ENCODE measurements at places on chromosomes 11 and 22.

- no peaks in the 10 kb centered on the region for H3K27me3 ChIP-seq
- no peak overlapping the region for H3K4me3 ChIP-seq
- H3K27ac ChIP-seq, result peak overlapping the region; percentile 87
- peaks cover 23% of the 10 kb centered on the region for H3K36me3 ChIP-seq
- DNase-seq, result peak; percentile 97
Measured at GRCh38 chr22:28981818-28982499, 79.7 kb downstream of the C22orf31 start.

DNA sequence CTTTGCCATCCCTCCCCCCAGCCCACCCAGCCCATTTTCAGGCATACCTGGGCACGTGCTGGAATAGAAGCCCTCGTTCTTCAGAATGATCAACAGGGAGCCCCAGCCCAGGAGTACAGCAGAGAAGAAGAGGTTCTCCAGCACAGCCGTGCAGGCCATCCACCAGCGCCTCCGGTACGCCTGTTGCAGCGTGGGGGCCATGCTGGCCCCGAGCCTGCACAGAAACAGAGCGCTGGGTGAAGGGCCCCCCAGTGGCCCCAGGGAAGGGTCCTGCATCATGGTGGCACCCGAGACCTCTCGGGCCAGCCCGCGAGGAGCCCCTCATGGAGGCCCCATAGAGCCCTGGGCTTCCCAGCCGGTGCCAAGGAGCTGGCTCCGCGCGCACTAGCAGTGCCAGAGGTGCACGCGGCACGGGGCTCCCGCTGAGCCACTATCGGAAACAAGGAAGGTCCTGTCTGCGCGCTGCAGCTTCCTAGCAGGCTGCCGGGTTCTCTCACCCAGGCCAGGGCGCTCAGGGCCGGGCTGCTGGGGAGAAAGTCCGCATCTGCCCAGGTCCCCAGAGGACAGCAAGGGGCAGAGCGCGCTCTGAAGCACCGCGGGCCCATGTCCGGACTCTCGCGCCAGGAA is 1.5 kb downstream of the SLC43A1 start:
- peak overlapping the region; percentile 76 for H3K4me3 ChIP-seq
- no peak for DNase-seq
- peaks cover 13% of the 10 kb centered on the region for H3K36me3 ChIP-seq
- no peaks in the 10 kb centered on the region for H3K27me3 ChIP-seq

DNA sequence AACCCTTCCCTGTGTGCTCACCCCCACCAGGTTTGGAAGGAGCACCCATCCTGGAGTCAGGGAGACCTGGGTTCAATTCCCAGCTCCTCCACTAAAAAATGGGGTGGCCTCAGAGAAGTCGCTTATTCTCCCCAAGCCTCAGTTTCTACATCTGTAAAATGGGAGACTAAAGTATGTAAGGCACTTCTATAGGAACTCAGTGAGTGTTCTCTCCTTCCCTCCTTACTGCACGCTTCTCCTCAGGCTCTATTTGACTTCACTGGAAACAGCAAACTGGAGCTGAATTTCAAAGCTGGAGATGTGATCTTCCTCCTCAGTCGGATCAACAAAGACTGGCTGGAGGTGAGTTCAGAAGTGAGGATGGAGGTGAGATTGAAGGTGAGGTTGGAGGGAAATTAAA is 11.3 kb downstream of the NCF4 start:
- H3K27ac ChIP-seq, result no peak overlapping the region
- no peak for DNase-seq
- no peak overlapping the region for H3K4me3 ChIP-seq
- no peaks in the 10 kb centered on the region for H3K36me3 ChIP-seq

DNA sequence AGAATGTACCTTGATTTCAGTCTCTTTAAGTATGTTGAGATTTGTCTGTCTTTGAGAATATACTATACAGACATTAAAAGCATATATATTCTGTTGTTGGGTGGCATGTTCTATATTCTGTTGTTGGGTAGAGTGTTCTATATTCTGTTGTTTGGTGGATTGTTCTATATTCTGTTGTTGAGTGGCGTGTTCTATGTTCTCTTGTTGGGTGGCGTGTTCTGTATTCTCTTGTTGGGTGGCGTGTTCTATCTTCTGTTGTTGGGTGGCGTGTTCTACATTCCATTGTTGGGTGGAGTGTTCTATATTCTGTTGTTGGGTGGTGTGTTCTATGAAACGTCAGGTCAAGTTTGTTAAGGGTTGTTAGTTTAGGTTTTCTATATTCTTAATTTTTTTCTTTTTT is 27.1 kb upstream of the CTTN start:
- H3K4me3 ChIP-seq, result no peak overlapping the region
- H3K36me3 ChIP-seq, result peaks cover 20% of the 10 kb centered on the region

DNA sequence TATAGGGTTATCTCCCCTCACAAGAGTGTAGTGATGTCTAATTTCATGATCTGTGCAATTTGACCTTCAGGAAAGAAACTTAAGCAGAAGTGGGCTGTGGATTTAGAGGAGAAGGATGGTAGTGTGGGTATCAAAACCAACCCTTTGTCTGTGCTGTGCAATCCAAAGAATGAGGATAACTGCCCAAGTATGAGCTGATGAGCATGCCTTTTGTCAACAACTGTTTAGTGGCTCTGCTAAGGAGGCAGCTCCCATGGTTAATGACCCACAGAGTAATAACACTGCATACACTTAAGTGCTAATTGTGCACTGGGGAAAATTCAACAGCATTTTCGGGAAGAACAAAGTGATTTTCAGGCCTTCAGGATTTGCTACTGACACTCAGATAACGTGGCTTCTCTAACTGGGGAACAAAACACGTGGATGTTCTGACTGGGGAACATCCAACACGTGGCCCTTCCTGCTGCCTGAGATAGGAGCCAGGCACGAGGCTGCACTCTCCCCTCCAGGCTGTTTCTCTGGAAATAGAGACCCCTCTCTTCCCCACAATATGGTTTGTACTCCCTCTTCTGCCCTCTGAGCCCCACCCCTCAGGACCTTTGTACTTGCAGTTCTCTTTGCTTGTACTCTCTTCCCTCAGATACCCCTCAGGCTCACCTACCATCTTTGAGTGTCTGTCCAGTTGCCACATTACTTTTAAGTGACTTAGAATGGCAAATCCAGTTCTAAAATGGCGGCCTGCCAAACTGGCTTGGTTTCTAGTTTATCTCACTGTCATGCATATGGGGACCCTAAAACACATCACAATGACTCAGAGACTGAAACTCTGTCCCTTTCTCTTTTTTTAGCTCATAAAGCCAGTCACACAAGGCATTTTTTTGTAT is 234.9 kb upstream of the POU2AF2 start:
- no peak overlapping the region for H3K4me3 ChIP-seq
- H3K36me3 ChIP-seq, result no peaks in the 10 kb centered on the region
- H3K4me1 ChIP-seq, result no peaks in the 10 kb centered on the region
- 0 out of 2 replicates have a peak, but pooled peaks cover 2% of the 10 kb centered on the region for H3K27me3 ChIP-seq
- no peak for DNase-seq
- H3K27ac ChIP-seq, result no peak overlapping the region

DNA sequence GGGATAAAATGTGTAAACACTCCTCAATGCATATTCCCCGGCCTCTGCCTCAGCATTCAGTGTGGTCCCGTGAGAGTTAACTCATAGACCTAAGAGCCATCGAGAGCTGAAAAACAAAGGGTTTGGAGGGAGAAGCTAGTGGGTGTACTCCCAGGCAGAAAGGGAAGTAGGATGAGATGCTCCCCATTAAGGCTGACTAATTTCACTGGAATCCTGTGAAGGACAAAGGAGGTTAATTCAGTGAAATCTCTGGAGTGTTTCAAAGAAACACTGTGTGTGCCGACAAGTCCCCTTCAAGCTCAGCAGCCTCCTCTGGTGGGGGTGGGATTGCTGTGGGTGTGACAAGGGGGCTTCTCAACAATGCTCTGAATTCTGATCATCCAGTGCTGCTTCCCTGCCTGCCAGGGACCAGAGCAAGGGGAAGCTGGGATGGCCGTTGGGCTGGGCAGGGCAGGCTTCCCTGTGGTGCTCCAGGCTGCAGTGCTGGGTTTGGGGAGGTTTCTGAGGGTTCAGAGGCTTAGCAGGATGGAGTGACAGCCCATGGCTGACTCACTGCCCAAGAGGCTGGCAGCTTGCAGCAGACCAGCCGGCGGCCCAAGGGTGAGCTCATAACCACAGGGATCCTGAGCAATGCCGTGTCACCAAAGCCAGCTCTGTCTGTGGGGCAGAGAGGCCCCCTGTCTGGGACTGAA is 61.4 kb upstream of the BMAL1 start:
- no peak overlapping the region for H3K4me3 ChIP-seq
- DNase-seq, result peak; percentile 37
- H3K27me3 ChIP-seq, result peaks cover 26% of the 10 kb centered on the region
- no peaks in the 10 kb centered on the region for H3K4me1 ChIP-seq
- no peaks in the 10 kb centered on the region for H3K36me3 ChIP-seq

DNA sequence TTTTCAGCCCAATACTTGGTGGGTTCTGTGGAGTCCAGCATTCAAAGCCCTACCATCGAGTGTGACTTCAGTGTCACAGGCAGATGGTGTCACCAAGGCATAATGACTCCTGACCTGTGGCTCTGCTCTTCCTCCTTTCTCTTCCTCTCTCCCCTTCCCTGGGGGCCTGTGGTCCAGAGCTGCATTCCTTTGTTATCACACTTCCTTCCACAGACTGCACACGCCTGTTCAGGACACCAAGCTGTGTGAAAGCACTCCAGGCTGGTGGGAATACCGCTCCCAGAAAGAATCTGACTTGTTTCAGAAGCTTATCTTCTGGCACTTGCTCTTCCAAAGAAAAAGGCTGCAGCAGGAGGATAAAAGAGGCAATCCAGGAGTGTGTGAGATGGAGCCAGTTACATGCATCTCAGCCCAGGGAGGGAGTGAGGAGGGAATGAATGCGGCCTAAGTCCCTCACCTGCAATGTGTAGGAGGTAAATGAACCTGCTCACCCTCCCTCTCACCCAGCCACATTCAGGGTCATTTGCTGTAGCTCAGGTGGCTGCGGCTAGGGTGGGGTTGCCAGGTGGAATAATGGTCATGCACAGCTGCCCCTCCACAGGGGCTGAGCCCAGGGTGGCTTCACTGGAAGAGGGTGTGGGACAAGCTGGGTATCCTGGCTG is 79.3 kb downstream of the ADAMTS15 start:
- peaks cover 23% of the 10 kb centered on the region for H3K27me3 ChIP-seq
- no peaks in the 10 kb centered on the region for H3K36me3 ChIP-seq
- H3K4me1 ChIP-seq, result no peaks in the 10 kb centered on the region
- no peak for DNase-seq
- no peak overlapping the region for H3K27ac ChIP-seq

GRCh38 chr11:92941676-92942571 is 27.5 kb upstream of the MTNR1B start:
- no peaks in the 10 kb centered on the region for H3K27me3 ChIP-seq
- DNase-seq, result peak; percentile 23
- H3K27ac ChIP-seq, result no peak overlapping the region
- H3K4me1 ChIP-seq, result no peaks in the 10 kb centered on the region
- no peak overlapping the region for H3K4me3 ChIP-seq
- no peaks in the 10 kb centered on the region for H3K36me3 ChIP-seq

DNA sequence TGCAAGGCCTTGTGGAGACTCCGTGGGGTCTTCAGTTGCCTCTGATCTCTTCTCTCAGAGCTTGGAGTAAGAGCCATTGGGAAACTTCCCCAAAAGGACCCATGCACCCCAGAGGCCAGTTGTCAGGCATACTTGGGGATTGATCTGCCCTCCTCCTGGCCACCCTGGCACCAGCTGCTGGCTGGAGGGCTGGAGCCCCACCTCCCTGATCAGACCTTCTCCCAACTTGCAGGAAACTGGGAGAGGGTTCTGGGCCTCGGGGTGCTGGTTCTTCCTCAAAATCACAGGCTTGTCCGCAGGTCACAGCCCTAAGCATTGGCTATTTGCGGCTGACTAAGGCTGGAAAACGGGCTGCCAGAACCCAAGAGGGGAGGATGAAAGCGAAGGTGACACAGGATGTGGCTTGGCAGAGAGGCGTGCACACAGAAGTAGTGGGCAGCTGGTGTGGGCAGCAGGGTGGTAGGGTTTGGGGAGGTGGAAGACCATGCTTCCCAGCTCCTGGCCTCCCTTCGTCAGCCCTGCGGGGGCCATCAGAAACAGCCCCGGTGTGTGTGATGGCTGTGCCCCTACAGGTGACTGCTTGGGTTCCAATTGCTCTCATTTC is 1.3 kb upstream of the DGKZ start:
- DNase-seq, result no peak
- peaks cover 67% of the 10 kb centered on the region for H3K4me1 ChIP-seq
- H3K36me3 ChIP-seq, result no peaks in the 10 kb centered on the region
- H3K27me3 ChIP-seq, result peaks cover 17% of the 10 kb centered on the region
- H3K27ac ChIP-seq, result no peak overlapping the region

- H3K27me3 ChIP-seq, result no peaks in the 10 kb centered on the region
- no peak overlapping the region for H3K27ac ChIP-seq
- no peak overlapping the region for H3K4me3 ChIP-seq
- no peak for DNase-seq
- H3K4me1 ChIP-seq, result peaks cover 16% of the 10 kb centered on the region
- H3K36me3 ChIP-seq, result peaks cover 10% of the 10 kb centered on the region
Measured at GRCh38 chr11:528815-529727, 6.3 kb downstream of the HRAS start.

GRCh38 chr22:24191893-24192292 is 10.6 kb downstream of the SUSD2 start:
- H3K27ac ChIP-seq, result no peak overlapping the region
- no peak for DNase-seq
- H3K4me3 ChIP-seq, result no peak overlapping the region
- no peaks in the 10 kb centered on the region for H3K27me3 ChIP-seq
- peaks cover 42% of the 10 kb centered on the region for H3K4me1 ChIP-seq

- no peak overlapping the region for H3K27ac ChIP-seq
- no peak for DNase-seq
- no peaks in the 10 kb centered on the region for H3K36me3 ChIP-seq
- H3K27me3 ChIP-seq, result no peaks in the 10 kb centered on the region
- H3K4me1 ChIP-seq, result no peaks in the 10 kb centered on the region
Measured at GRCh38 chr22:22049684-22050083, 67.1 kb upstream of the TOP3B start.

GRCh38 chr11:129528296-129528695 is 152.6 kb downstream of the BARX2 start:
- no peak for DNase-seq
- H3K27me3 ChIP-seq, result no peaks in the 10 kb centered on the region

- H3K4me3 ChIP-seq, result no peak overlapping the region
- peaks cover 55% of the 10 kb centered on the region for H3K27me3 ChIP-seq
- no peaks in the 10 kb centered on the region for H3K36me3 ChIP-seq
- DNase-seq, result peak; percentile 38
- H3K4me1 ChIP-seq, result no peaks in the 10 kb centered on the region
Measured at GRCh38 chr11:133934599-133935550, 21.9 kb downstream of the IGSF9B start.

- H3K27ac ChIP-seq, result no peak overlapping the region
- no peaks in the 10 kb centered on the region for H3K4me1 ChIP-seq
- no peak overlapping the region for H3K4me3 ChIP-seq
- no peaks in the 10 kb centered on the region for H3K36me3 ChIP-seq
- no peak for DNase-seq
- H3K27me3 ChIP-seq, result no peaks in the 10 kb centered on the region
Measured at GRCh38 chr22:27447289-27447688, 354.3 kb downstream of the MN1 start.

GRCh38 chr11:117075186-117075585 is 23.0 kb downstream of the SIK3 start:
- no peaks in the 10 kb centered on the region for H3K36me3 ChIP-seq
- no peak overlapping the region for H3K4me3 ChIP-seq
- H3K27me3 ChIP-seq, result no peaks in the 10 kb centered on the region

- DNase-seq, result no peak
- H3K27me3 ChIP-seq, result no peaks in the 10 kb centered on the region
Measured at GRCh38 chr22:28297504-28297903, 378.4 kb upstream of the PITPNB start.

All from HepG2 (cell line).